ENCODE measurements at places on chromosomes 16 and 17.
A peak's percentile ranks its signal among the peaks of the same experiment; 100 is the strongest.

DNA sequence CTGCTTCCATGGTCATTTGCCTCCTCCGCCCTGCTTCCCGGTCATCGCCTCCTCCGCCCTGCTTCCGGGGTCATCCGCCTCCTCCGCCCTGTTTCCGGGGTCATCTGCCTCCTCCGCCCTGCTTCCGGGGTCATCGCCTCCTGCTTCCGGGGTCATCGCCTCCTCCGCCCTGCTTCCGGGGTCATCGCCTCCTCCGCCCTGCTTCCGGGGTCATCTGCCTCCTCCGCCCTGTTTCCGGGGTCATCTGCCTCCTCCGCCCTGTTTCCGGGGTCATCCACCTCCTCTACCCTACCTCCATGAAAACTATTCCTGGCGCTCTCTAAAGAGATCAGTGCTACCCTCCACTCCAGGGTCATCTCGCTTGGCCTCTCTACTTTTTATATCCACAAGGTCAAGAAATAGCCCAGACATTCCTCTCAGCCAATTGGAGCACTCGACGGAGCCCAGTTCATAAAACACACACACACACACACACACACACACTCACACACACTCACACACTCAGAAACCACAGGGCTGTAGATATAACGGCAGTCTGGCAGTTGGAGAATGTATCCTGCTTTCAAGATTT, 44.8 kb downstream of the TRARG1 start:
- DNase-seq, result no peak

DNA sequence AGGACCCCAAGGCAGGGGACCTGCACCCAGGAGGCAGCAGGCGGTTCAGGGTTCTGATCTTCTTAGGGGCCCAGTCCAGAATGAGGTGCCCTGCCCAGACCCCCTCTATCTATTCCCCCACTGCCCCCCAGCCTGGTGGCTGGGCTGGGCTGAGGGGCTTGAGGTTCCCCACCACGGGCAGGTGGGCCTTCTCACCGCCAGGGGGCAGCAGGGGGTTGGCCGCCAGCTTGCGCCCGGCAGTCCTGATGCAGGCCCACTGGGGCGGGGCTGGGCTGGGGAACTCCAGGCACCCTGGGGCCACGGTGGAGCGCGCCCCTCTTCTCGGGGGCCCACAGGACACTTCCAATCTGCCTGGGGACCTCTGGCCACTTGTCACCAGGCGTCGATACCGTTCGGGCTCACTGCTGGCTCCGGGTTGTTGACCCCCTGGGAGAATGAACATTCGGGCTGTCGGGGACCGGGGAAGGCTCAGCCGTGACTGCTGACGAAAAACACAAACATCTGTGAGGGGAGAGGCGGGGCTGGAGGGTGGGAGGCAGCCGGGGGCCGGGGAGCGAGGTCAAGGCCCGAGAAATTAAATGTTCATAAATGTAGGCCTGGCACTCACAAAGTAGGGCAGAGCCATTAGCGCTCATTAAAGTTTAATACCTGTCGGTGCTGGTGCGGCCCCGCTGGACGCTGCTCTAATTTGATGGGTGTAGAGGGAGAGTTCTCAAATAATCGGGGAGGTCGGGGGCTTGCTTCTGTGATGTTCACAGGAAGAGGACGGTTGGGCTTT, 219.3 kb upstream of the GSE1 start:
- peak; percentile 15 for DNase-seq

DNA sequence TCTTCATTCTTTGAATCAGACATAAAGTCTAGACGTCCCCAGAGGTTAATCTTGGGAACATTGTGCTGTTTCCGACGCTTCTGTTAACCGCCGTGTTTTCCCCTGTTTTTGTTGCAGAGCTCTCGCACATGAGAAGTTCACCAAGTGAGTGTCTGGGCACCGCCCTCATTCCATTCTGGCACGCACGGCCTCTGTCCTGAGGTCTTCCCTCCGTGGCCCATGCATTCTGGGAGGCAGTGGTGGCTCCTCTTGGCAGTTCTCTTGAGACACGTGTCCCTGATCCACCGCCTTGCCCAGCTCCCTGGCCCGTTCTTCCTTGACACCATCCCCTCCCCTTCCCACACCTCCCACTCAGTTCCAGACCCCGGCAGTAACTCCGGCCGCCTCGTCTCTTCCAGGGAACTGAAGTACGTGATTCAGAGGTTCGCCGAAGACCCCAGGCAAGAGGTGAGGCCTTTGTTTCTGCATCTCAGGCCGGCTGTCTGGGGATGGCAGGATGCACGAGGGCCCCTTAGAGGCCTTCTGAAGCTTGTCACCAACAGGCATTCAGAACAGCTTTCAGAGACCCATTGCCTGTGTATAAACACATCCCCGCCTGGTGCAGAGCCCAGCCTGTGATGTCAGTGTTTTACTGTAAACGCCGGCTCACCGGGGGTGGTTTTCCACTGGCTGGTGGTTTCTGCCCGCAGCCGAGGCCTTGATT, 85.9 kb upstream of the PLCG2 start:
- DNase-seq, result no peak

DNA sequence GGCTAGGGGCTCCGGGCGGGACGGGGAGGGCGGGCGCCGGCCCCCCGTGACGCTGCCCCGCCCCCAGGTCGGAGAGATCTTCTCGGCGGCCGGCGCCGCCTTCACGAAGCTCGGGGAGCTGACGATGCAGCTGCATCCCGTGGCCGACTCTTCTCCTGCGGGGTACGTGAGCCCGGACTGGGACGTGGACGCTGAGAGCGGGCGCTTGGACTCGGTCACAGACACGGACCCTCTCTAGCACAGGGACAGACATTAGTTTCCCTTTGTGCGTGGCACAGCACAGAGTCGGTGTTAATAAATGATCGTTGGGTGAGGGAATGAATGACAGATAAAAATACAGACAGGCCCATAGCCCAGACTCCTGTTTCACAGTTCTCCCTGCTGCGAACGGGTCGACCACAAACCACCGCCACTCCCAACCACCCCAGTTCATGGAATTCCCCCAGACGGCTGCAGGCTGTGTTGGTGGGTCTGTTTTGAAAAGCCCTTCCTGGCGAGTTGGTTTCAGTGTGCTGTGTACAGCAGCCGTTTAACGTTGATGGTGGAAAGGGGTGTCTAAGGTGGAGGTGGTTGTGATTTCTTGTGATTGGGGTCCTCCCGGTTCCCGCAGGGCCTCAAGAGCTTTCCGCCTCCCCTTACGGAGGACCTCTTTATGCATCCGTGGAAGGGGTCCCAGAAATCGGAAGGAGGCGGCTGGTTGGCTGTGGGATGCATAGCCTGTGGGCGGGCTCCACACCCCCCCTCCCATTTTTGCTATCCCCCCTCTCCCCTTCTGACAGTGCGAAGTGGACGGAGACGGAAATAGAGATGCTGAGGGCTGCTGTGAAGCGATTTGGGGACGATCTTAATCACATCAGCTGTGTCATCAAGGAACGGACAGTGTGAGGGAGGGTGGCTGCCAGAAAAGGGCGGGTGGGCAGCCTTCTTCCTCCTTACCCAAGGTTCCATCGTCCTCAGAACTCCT, 2.9 kb downstream of the RNASEK start:
- no peak for DNase-seq

DNA sequence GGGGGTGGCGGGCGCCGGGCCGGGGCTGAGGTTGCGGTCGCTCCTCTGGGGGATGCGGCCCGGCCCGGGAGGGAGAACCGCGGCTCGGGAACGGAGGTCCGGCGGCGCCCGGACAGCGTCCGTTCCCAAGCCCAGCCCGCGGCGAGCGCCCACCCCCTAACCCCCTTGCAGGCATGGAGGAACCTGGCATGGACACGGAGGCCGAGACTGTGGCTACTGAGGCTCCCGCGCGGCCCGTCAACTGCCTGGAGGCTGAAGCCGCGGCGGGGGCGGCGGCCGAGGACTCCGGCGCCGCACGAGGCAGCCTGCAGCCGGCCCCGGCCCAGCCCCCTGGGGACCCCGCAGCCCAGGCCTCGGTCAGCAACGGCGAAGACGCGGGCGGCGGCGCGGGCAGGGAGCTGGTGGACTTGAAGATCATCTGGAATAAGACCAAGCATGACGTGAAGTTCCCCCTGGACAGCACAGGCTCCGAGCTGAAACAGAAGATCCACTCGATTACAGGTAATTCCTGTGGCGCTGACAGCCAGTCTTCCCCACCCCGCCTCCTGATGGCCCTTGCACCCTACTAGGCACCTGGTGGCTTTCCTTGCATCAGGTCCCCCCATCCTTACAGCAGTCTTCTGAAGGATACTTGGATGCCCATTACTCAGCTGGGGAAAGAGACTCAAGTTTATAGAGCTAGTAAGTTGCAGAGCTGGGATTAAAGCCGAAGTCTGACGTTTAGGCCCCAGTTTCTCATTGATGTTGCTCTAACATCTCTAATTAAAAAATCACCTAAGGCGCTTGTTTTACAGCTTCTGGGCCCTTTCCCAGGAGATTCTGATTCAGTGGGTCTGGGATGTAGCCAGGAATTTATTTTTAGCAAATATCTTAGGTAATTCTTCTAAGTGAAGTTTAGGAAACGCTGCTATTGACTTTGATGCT, 514 bp downstream of the UBFD1 start:
- DNase-seq, result peak; percentile 38

- DNase-seq, result peak; percentile 23
Observed at GRCh38 chr17:27741361-27741861, 58.9 kb downstream of the NOS2 start.

GRCh38 chr17:73214008-73214407, 21.2 kb downstream of the COG1 start:
- DNase-seq, result no peak

- DNase-seq, result no peak
Observed at GRCh38 chr17:57566721-57567120, 178.4 kb downstream of the CCDC182 start.

DNA sequence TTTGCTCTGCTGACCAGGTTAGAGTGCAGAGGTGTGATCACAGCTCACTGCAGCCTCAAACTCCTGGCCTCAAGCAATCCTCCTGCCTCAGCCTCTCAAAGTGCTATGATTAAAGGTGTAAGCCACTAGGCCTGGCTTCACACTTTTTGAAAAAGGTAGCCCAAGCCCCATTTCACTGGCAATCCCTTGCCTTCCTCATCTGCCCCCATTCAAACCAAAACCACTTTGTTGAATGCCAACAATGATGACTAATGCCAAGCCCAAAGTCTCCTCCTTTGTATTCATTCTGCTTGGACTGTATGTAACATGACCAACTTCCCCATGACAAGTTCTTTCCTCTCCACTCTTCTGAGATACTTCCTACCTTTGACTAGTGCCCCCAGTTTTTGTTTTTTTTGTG, 33.1 kb downstream of the N4BP1 start:
- DNase-seq, result no peak

- no peak for DNase-seq
Observed at GRCh38 chr17:73226556-73227172, 33.8 kb downstream of the COG1 start.

GRCh38 chr17:40076591-40076990, 13.8 kb downstream of the THRA start:
- DNase-seq, result no peak

DNA sequence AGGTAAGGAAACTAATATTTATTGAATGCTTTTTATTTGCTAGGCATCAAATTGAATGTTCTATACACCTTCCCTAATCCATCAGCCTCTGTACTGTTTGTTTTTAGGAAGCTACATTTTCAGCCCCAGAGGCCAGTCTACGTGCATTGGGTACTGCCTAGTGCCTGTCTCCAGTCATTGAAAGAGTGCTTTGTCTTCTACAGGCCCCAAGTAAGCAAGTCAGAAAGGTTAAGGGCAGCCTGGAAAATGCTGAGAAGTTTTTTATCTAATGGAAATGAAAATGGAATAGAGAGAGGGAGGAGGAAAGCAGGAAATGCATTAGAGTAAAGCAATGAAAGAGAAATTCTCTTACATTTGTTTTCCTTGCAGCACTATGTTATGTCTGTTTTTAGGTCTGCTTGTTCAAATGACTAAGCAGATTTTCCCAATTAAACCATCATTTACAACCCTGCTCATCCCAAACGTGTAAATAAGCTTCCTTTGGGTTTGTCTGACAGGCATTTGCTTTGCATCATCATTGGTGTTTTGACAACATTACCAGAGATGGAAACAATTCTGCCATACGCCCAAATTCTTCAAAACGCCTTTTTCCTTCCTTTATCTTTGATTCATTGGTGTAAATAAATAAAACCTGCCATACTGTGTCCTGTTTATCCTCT, 116.0 kb upstream of the GOT2 start:
- DNase-seq, result no peak

- no peak for DNase-seq
Observed at GRCh38 chr17:45824475-45824874, 20.2 kb upstream of the SPPL2C start.

DNA sequence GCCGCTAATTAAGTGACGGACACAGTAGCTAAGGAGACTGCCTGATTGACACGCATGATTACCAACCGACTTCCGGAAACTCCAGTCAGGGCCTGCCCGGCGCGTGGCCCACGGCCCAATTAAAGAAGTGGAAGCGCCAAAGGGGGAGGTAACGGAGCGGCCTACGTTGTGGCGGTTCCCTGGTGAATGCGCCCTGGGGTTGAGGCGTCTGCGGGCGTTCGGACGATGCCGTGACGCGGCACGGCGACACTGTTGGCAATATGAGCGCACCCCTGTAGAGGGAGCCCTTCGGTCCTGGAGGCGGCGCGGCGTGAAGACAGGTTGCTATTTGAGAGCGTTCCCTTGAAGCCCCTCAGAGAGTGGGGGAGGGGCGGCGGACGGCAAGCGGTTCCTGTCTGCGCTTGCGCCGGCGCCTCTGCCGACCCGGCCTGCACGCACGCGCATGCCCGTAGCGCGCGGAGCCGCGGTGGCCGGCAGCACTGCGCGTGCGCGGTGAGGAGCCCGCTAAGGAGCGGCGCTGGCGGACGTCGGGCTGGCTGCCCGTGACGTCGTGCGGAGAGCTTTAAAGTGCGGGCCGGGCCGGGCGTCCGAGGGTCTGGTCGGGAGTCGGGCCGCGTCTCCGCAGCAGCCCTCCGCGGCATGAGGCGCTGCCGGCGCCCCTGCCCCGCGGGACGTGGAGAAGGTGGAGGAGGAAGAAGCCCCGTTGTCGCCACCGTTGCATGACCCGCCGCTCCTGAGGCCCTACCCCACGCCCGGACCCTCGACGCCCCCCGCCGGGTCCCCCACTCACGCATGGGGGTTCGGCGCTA, at the start of gene ALKBH5:
TSS of gene ALKBH5 (plus strand) at position 495 of the 809 bp plus-strand sequence. CDS start 416 bp downstream, outside the sequence.
- DNase-seq, result peak; percentile 99

DNA sequence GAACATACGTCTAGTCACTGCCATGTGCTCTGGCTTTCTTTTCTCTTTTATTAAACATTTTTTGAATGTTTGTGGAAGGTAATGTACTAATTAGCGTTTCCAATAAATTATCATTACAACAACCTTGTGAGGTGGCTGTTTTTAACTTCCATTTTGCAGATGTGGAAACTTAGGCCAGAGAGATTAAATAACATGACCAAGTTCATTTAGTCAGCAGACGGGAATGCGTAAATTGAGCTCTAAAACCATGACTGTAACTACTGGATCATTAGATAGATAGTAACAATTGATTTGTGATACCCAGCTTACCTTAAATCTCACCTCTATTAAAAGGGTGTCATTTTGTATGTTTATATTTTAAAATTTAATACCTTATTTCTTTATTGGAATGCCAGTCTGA, 49.4 kb downstream of the RABEP1 start:
- DNase-seq, result no peak

Data from GM04504 (cell line).